ENCODE measurements at places on chromosomes 1 and 21.

DNA sequence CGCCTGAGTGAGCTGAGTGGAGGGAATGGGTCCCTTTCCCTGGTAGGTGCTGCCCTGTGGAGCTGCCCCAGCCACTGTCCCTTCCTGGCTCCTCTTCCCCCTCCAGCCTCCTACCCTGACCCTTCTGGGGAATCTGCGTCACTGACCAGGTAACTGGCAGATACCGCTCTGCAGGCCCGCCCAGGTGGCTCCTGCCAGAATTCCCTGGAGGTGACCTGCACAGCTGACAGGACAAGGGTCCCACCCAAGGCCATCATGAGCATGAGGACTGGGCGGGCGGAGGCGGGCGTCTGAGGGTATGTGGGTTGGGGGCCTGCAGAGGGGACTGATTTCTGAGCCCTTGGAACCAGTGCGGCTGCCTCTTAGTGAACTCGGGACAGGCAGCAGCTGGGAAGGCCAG is 32.5 kb downstream of the DHRS3 start:
- DNase-seq, result no peak

DNA sequence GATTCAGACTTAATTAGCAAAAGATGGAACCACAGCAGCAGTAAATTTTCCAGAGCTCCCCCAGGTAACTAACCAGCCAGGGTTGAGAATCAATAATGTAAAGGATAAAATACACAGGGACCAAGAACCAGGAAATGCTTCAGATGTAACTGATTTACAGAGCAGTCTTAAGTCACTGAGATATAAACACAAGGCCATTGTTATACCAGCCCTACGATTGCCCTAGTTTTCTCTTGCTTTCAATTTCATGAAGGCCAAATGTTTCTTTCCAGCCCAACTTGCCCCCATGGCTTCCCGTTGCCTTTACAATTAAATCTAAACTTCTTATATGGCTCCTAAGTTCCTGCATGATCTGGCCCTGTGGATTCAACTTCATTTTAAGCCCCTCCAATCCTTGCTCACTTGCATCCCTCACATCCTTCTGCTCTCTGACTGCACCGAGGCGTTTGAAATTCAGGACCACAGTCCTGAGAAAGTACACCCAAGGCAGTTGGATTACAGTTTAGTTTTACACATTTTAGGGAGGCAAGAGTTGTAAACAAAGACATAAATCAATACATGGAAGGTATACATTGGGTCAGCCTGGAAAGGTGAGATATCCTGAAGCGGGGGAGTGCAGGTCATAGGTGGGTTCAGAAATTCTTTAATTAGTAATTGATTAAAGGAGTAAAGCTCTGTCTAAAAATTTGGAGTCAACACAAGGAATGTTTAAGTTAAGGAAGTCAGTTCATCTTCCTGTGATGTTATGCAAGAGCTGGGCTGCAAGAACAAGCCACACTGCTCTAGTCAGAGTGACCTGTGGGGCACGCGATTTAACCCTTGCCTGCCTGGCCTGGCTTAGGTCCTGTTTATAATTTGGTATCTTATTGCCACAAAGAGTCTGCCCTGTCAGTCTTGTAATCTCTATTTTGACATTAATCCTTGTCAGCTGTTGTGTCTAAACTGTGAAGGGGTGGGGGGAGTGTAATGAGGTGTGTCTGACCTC is 69.9 kb upstream of the COG2 start:
- no peak for DNase-seq

DNA sequence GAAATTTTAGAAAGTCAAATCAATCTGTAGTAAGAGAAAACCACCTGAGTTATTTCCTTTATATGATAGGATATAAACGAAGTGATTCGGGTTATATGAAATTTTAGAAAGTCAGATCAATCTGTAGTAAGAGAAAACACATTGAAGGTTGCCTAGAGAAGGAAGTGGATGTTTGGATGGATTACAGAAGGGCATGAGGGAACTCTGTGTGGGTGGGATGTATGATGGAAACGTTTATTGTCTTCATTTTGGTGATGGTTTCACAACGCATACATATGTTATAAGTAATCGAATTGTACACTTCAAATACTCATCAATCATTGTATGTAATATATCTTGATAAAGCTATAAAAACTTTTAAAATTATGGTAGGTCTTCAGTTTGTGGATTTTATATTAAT is 5.1 kb downstream of the CR1 start:
- no peak for DNase-seq

GRCh38 chr1:191101960-191102359 is 624.3 kb upstream of the BRINP3 start:
- DNase-seq, result no peak

GRCh38 chr1:103900005-103900404 is 150.3 kb downstream of the AMY1C start:
- DNase-seq, result peak; percentile 75

DNA sequence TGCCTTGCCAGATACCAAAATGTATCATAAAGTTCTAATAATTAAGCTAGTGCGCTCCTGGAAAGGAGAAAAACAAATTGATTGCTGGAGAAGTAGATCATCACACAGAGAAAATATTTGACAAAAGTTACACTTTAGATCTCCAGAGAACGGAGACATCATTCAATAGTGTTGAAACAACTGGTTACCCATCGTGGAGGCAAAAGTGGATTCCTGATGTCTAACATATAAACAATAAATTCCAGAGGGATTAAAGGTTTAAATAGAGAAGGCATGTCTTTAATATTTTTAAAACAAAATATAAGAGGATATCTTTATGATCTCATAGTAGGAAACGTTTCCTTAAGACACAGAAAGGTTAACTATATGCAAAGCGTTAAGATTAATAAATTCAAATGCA is 41.0 kb downstream of the NRIP1 start:
- DNase-seq, result no peak

GRCh38 chr1:53339736-53340635 is 12.1 kb upstream of the LRP8 start:
- DNase-seq, result no peak

- DNase-seq, result no peak
These were observed 42.8 kb upstream of the USP24 start for GRCh38 chr1:55257958-55258357.

GRCh38 chr1:4553761-4554160 is 100.6 kb upstream of the AJAP1 start:
- DNase-seq, result no peak

GRCh38 chr21:35927262-35927661 is 133.1 kb downstream of the SETD4 start:
- DNase-seq, result peak; percentile 77

DNA sequence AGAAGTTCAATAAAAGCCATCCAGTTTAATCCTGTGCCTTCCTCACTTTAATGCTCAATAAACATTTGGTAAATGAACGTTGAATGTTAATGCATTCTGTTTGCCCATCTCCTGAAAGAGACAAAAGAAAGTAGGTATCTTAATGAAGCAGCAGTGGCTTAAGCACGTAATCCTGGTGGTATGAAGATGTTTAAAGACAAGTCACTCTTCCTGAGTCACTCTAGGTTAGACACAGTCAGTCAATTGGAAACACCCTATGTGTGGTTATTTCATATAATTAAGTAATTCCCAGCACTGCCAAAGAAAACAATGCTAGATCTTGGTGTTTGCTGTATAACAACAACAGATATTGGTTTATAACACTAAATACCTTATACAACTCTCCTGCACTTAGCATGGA is 334.0 kb upstream of the FMN2 start:
- DNase-seq, result no peak

DNA sequence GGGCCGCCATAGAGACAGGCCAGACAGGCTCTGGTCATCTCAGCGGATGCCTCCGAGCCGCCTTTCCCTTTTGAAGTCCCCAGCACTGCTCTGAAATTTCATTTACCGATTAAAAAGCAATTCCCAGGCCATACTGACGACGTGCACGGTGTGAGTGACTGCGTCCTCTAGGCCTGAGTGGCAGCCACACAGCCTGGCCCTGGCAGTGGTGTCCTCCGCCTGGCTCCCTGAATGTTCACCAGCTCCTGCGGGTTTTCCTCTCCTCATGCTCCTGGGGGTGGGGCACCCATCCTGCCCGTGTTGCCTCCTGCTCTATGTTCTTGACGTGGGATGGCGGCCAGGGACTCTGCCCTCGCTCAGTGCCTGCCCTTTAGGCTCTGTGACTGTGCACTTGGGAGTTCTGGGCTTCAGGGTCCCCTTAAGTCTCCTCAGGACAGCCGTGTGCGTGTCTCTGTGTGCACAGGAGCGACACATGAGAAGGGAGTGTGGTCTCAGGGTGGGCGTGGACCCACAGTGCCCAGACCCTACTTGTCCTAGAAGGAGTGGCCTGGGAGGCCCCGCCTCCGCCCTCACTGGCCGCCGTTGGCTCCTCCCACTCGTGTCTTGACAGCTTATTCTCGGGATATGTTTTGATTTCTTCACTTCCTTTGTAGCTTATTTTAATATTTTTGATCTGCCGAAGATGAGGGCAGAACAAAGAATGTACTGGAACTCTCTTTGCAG is 3.6 kb downstream of the SKI start:
- DNase-seq, result no peak

DNA sequence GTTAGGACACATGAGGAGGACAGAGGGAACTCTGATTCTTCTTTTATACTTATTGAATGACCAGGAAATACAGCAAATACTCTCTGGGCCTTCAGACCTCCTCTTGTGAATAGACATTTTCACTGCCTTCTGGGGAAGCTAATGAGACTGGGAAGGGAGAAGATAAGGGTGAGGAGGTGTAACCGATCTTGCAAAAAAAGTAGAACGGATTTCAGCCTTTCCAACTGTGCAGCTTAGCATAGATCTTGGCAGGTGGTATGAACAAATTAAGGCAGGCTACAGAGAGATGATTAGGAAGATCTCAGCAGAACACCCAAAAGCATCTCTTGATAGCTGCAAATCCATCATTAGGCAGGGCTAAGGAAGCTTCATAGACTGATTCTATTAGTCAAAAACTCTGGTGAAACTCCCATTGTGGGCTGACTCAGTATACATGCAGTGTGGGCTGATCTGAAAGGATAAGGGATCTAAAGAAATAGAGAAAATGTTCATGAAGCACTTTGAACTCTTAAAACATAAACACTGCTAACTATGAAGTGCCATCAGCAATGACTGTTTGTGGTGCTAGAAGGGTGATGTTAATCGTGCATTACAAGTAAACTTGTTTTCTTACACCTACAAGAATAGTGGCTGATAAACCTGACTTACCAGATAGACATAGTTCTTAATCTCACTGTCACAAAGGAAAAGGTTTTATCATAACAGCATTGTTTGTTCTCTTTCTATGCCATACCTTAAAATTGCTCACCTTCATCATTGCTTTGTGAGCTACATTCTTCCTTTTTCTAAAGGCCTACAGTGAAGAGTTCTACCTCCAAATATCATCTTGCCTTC is 85.5 kb upstream of the PALMD start:
- no peak for DNase-seq

GRCh38 chr21:36491209-36491910 is 11.4 kb upstream of the CLDN14 start:
- DNase-seq, result no peak

GRCh38 chr1:89112871-89113613 is 12.9 kb downstream of the GBP2 start:
- no peak for DNase-seq

GRCh38 chr1:160711602-160712311 is at the start of gene CD48:
Gene CD48 (minus strand): TSS chr1:160711822. CDS start chr1:160711763, 59 bp downstream.
- DNase-seq, result no peak

GRCh38 chr1:248788327-248788726 is 32.8 kb upstream of the LYPD8 start:
- DNase-seq, result no peak

- no peak for DNase-seq
These were observed 2.9 kb upstream of the EDN2 start for GRCh38 chr1:41487126-41488039.

- no peak for DNase-seq
These were observed 69.3 kb downstream of the RPS6KA1 start for GRCh38 chr1:26598890-26599289.

DNA sequence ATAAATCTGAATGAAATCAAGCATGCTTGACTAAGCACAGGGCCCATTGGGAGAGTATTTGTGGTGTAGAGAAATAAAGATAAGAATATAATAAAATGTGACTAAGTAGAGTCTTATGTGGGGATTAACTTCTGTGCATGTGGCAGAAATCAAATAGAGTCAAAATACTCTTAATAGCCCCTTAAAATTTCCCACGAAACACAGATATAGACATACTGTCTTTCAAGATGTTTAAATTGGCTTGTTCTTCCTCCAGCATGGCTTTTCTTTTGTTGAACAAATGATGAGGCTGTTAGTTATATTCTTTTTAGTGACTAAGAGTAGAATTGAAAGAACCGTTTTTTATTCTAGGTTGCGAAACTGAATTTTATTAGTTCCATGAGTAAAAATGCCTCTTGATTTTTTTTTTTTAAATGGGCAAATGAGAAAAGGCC is 112.3 kb downstream of the RPS6KC1 start:
- DNase-seq, result no peak

DNA sequence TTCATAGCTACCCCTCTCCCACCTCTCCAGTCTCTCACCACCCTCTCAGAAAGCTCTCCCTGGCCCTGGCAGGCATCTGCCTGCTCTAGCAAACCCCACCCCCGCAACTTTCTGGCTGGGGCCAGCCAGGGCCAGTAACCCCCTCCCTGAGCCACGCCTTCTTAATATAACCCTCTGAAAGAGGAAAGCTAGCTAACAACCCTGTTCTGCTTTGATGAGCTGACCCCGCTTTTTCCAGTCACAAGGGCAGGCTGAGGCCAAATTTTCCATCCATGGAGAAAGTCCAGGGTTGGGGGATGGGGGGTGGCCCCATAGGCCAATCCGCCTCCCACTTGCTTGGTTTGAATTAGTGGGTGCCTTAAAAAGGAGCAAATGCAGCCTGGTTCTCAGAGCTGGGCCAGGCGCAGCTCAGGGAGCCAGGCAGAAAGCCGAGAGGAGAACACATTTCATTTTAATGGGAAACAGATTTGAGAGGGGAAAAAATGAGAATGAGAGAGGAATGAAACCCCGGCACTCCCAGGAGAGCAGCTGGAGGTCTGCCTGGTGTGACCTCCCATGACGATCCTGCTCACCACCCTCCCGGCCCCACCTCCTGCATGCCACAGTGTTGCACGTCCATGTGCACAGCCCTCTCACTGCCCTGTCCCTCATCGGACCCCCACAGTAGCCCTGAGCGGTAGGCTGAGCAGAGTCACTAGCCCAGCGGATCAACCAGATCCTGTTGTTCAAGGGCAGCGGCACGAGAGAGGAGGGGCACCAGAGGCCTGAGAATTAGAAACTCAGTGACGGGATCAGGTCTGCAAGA is 62.3 kb downstream of the OPTC start:
- no peak for DNase-seq

DNA sequence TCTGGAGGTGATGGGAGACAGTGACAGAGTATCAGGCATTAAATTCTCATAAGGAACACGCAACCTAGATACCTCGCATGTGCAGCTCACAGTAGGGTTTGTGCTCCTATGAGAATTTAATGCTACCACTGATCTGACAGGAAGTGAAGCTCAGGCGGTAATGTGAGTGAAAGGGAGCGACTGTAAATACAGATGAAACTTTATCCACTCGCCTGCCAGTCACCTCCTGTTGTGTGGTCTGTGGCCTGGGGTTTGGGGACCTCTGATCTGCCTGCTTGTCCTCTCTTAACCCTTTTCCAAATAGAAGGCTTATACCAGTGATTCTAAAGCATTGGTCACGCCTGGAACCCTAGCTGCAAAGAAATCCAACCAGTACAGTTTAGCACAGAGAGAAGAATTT is 15.3 kb downstream of the GABPA start:
- no peak for DNase-seq

- DNase-seq, result no peak
These were observed 12.2 kb downstream of the MSTO1 start for GRCh38 chr1:155622191-155622590.
